ENCODE measurements at places on chromosomes 16 and 17.

GRCh38 chr17:35073183-35073790, 9.8 kb upstream of the RFFL start:
- no peaks in the 10 kb centered on the region for H3K27me3 ChIP-seq
- no peak for DNase-seq
- H3K4me1 ChIP-seq = 0 out of 2 replicates have a peak, but pooled peaks cover 8% of the 10 kb centered on the region
- H3K4me3 ChIP-seq = no peak overlapping the region
- H3K36me3 ChIP-seq = no peaks in the 10 kb centered on the region

- DNase-seq = no peak
- H3K4me3 ChIP-seq = no peak overlapping the region
- no peaks in the 10 kb centered on the region for H3K27me3 ChIP-seq
- peaks cover 9% of the 10 kb centered on the region for H3K4me1 ChIP-seq
- H3K27ac ChIP-seq = no peak overlapping the region
Observed at GRCh38 chr16:31167315-31167714, 12.6 kb upstream of the FUS start.

GRCh38 chr16:534135-534534, 6.6 kb downstream of the CAPN15 start:
- H3K36me3 ChIP-seq = peaks cover 3% of the 10 kb centered on the region
- no peaks in the 10 kb centered on the region for H3K27me3 ChIP-seq
- DNase-seq = no peak
- no peak overlapping the region for H3K27ac ChIP-seq
- H3K4me1 ChIP-seq = peaks cover 4% of the 10 kb centered on the region
- H3K4me3 ChIP-seq = no peak overlapping the region

- no peak overlapping the region for H3K27ac ChIP-seq
- H3K4me1 ChIP-seq = peaks cover 19% of the 10 kb centered on the region
- no peak overlapping the region for H3K4me3 ChIP-seq
- DNase-seq = no peak
Observed at GRCh38 chr17:2621241-2621640, 27.8 kb downstream of the PAFAH1B1 start.

DNA sequence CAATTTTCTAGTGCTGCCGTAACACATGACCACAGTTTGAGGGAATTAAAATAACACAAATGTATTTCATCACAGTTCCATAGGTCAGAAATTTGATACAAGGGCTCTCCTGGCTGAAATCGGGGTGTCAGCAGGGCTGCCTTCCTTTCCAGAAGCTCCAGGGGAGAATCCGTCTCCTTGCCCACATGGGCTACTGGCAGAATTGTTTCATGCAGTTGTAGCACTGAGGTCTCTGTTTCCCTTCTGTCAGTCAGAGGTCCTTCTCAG, 20.5 kb downstream of the EIF4A3 start:
- no peak overlapping the region for H3K27ac ChIP-seq
- H3K4me3 ChIP-seq = no peak overlapping the region
- no peaks in the 10 kb centered on the region for H3K36me3 ChIP-seq
- no peak for DNase-seq

GRCh38 chr16:23709536-23709935, 3.5 kb downstream of the ERN2 start:
- peaks cover 17% of the 10 kb centered on the region for H3K36me3 ChIP-seq
- DNase-seq = no peak
- H3K27me3 ChIP-seq = peaks cover 56% of the 10 kb centered on the region
- no peak overlapping the region for H3K4me3 ChIP-seq
- no peak overlapping the region for H3K27ac ChIP-seq

GRCh38 chr17:57638284-57638683, 106.8 kb downstream of the CCDC182 start:
- peaks cover 24% of the 10 kb centered on the region for H3K4me1 ChIP-seq
- H3K36me3 ChIP-seq = peaks cover 9% of the 10 kb centered on the region

DNA sequence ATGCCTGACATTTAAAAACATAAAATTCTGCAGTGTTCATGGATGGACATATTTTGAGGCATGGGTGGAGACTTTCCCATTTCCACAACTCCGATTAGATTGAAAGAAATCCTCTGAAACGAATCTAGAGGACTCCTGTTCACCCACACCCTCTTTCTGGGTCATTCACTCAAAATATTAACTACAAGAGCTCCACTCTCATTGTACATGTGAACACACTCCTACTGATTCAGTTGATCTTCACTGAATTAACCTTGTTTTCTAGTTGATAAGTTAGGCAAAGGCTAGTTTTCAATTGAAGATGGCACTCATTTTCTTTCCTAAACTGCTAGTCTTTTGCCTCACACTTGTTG, 44.1 kb downstream of the GRB7 start:
- no peaks in the 10 kb centered on the region for H3K36me3 ChIP-seq
- H3K27me3 ChIP-seq = no peaks in the 10 kb centered on the region
- no peak overlapping the region for H3K27ac ChIP-seq
- DNase-seq = no peak
- no peak overlapping the region for H3K4me3 ChIP-seq

- H3K27ac ChIP-seq = no peak overlapping the region
- DNase-seq = no peak
- peaks cover 17% of the 10 kb centered on the region for H3K4me1 ChIP-seq
- H3K36me3 ChIP-seq = no peaks in the 10 kb centered on the region
- peaks cover 23% of the 10 kb centered on the region for H3K27me3 ChIP-seq
Observed at GRCh38 chr17:64964796-64965195, 45.5 kb upstream of the LRRC37A3 start.

DNA sequence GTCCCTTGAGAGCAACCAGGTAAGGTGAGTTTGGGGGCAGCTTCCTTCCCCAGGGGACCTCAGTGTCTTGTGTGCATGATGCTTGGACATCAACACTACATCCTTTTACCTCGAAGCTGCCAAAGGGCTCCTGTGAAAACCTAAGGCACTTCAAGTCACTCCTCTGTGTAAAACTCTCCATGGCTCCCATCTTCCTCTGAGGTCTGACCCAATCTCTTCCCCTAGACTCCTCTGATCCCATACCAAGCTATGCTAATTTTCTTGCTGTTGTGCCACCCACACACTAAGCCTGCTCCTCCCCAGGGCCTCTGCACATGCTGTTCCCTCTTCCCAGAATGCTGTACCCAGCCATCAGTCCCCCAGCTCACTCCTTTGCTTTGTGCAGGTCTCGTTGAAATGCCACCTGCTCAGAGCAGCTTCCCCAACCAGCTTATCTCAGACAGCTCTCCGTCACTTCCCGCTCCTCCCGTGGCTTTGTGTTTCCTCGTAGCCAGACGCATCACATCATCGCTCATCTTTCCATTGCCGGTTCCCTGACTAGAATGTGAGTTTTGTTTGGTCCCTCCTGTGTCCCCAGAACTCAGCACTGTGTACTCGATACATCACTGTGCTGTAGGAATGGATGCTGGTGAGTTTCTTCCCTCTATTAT, 78.4 kb downstream of the CNGB1 start:
- H3K4me3 ChIP-seq = no peak overlapping the region
- H3K27ac ChIP-seq = peak overlapping the region; percentile 14
- no peak for DNase-seq
- H3K36me3 ChIP-seq = no peaks in the 10 kb centered on the region
- 0 out of 2 replicates have a peak, but pooled peaks cover 2% of the 10 kb centered on the region for H3K27me3 ChIP-seq
- H3K4me1 ChIP-seq = peaks cover 31% of the 10 kb centered on the region

- DNase-seq = no peak
- no peak overlapping the region for H3K27ac ChIP-seq
- H3K27me3 ChIP-seq = no peaks in the 10 kb centered on the region
- H3K36me3 ChIP-seq = no peaks in the 10 kb centered on the region
- H3K4me3 ChIP-seq = no peak overlapping the region
- peaks cover 4% of the 10 kb centered on the region for H3K4me1 ChIP-seq
Observed at GRCh38 chr17:80519091-80519781, 25.4 kb upstream of the RPTOR start.

- no peak for DNase-seq
- H3K4me1 ChIP-seq = no peaks in the 10 kb centered on the region
- H3K36me3 ChIP-seq = no peaks in the 10 kb centered on the region
Observed at GRCh38 chr16:28001642-28002041, 61.9 kb downstream of the GSG1L start.

- H3K27ac ChIP-seq = no peak within 1 kb of the TSS
- DNase-seq = peak; percentile 99
- peaks cover 4% of the 10 kb centered on the region for H3K36me3 ChIP-seq
- H3K4me1 ChIP-seq = no peaks in the 10 kb centered on the region
- H3K27me3 ChIP-seq = peaks cover 58% of the 10 kb centered on the region
Observed at GRCh38 chr17:82698065-82698973, at the start of gene RAB40B. Gene RAB40B, minus strand, starts transcription at chr17:82698698. Its CDS starts 102 bp downstream, at chr17:82698596.

DNA sequence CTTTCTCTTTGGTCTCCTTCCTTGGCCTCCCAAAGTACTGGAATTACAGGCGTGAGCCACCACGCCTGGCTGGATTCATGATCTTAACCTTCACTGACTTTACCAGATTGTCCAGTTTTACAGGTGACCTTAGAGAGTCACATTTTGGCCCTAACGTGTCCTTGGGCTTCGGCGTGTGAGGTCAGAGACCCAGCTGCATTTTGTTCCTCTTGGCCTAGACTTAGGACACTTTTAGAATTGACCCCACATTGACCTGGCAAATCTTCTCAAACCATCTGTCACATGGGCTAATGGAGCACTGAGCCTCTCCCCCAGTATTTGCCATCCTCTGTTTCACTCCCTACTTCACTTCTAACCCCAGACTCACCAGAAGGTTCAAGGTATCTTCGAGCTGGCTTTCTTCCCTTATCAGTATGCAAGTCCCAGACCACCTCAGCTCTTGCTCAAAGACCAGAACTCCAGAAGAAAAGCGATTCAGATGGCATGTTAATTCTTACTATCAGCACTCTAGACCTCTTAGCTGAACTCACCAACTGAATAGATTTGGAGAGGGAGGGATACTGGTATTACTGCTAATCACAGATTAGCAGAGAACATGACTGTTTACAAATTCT, 1.7 kb upstream of the CYTH1 start:
- peak overlapping the region; percentile 73 for H3K27ac ChIP-seq
- no peak overlapping the region for H3K4me3 ChIP-seq
- peaks cover 21% of the 10 kb centered on the region for H3K4me1 ChIP-seq
- H3K36me3 ChIP-seq = peaks cover 6% of the 10 kb centered on the region
- no peak for DNase-seq
- H3K27me3 ChIP-seq = peaks cover 3% of the 10 kb centered on the region

GRCh38 chr17:74780443-74781238, 4.5 kb upstream of the NAT9 start:
- no peak overlapping the region for H3K4me3 ChIP-seq
- peak; percentile 58 for DNase-seq
- peak overlapping the region; percentile 28 for H3K27ac ChIP-seq
- H3K4me1 ChIP-seq = peaks cover 33% of the 10 kb centered on the region
- peaks cover 8% of the 10 kb centered on the region for H3K36me3 ChIP-seq

GRCh38 chr17:74671031-74671771, 41.5 kb downstream of the CD300LF start:
- peak overlapping the region; percentile 28 for H3K4me3 ChIP-seq
- no peaks in the 10 kb centered on the region for H3K36me3 ChIP-seq
- H3K27me3 ChIP-seq = peaks cover 76% of the 10 kb centered on the region
- H3K27ac ChIP-seq = no peak overlapping the region
- DNase-seq = peak; percentile 97

DNA sequence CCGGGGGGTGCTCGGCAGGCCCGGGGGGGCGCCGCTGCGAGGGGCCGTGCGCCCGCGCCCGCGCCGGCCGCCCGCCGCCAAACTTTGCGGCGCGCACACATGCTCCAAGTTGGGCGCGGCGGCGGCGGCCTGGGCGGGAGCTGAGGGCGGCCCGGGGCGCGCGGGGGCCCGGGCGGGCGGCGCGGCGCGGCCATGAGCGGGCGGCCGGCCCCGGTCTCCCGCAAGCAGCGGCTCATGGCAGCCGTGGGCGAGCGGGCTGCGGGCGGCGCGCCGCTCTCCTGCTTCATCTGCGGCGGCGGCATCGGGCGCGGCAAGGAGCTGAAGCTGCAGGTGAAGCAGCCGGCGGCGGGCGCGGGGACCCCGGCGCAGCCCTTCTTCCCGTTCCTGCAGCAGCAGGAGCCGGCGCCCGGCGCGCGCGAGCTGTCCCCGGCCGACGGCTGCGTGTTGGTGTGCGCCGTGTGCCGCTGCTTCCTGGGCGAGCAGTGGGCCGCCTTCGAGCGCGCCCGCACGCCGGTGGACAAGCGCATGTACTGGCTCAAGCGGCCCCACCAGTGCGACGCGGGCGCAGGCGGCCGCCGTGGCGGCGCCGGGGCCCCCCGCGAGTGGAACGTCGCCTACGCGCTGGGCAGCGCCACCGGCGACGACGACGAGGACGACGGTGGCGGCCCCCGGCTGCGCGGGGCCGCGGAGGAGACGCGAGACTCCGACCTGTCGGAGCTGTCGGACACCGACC, 57.2 kb upstream of the CIBAR2 start:
- no peaks in the 10 kb centered on the region for H3K36me3 ChIP-seq
- H3K4me1 ChIP-seq = peaks cover 56% of the 10 kb centered on the region
- H3K4me3 ChIP-seq = no peak overlapping the region
- H3K27me3 ChIP-seq = peaks cover 22% of the 10 kb centered on the region
- no peak overlapping the region for H3K27ac ChIP-seq

GRCh38 chr17:42895185-42895555, 5.4 kb upstream of the G6PC1 start:
- no peaks in the 10 kb centered on the region for H3K36me3 ChIP-seq
- H3K27me3 ChIP-seq = peaks cover 2% of the 10 kb centered on the region
- no peak for DNase-seq
- no peak overlapping the region for H3K4me3 ChIP-seq

DNA sequence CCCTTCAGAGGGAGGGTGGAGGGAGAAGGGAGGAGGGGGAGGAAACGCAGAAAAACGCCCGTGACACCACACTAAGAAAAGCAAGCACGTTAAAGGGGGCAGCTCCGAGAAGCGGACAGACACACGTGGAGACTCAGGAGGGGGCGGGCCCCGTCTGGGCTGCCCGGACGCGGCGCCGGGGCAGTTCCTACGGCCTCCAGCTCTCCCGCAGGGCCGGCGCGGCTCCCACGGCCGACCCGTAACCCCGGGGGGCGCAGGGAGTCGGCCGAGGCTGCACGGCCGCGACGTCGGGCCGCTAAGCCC, 362 bp downstream of the KLHDC4 start:
- peaks cover 28% of the 10 kb centered on the region for H3K36me3 ChIP-seq
- peaks cover 6% of the 10 kb centered on the region for H3K4me1 ChIP-seq
- peak overlapping the region; percentile 72 for H3K27ac ChIP-seq
- DNase-seq = no peak
- H3K4me3 ChIP-seq = peak overlapping the region; percentile 100
- no peaks in the 10 kb centered on the region for H3K27me3 ChIP-seq

DNA sequence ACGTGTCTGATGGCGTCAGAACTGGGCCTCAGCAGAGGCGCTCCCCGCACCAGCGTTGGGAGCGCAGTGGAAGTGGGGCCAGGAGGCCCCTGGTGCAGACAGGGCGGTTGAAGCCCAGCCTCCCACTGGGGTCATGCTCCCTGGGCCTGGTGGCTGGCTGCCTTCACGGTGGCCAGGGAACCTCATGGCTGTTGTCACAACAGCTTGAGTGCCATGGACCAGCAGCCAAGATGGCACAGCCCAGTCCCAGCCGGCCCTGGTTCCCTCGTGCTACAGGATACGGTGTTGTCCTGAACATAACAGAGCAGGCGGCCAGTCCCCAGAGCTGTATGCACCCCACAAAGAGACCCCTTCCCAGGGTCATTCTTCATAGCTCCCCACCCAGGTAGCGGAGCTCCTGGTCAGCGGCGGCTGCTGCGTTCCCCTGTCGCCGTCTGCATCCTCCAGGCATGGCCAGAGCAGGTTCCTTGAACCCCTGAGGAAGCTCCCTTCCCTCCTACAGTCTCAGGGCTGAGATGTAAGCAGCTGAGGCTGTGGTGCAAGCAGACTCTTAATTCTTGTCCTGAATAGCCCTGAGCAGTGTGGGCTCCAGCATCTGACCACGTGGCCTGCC, 29.7 kb downstream of the NME3 start:
- H3K4me3 ChIP-seq = no peak overlapping the region
- no peak for DNase-seq
- H3K36me3 ChIP-seq = no peaks in the 10 kb centered on the region
- H3K27me3 ChIP-seq = no peaks in the 10 kb centered on the region
- no peak overlapping the region for H3K27ac ChIP-seq

Data from WTC11 (cell line).